ENCODE measurements at places on chromosomes 5 and 9. TPM values are rescaled to one million over a fixed set of nuclear protein-coding genes. Genes with fewer than 3 reads are reported as not detected.

The LIFR gene
- 16.8 TPM for polyA plus RNA-seq

The SEC24A gene
- 3.0 TPM for polyA plus RNA-seq

- no peak for DNase-seq
Observed at GRCh38 chr5:58793888-58794657, 211.2 kb downstream of the RAB3C start.

The PCDHB16 gene
- polyA plus RNA-seq = 1.3 TPM

The UBAC1 gene
- polyA plus RNA-seq = 83.3 TPM

DNA sequence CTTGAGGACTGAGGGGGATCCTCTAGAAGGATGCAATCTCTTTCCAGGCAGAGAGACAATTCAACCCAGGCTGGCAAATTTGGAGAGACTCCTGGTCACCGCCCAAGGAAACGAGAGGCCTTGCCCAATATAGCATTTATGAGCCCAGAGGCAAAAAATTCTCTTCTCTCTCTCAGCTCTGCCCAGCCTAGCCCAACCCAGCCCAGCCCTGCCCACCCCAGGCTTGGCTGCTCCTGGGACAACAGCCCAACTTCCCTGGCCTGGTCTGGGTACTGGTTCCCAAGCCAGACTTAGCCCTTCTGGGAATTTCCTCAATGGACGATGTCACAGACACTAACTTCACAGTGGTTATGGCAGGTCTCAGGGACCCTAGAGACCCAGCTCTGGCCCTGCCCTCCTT lies 116.5 kb downstream of the PSD2 start:
- no peak for DNase-seq

GRCh38 chr5:178545941-178546674 lies 44.1 kb downstream of the COL23A1 start:
- DNase-seq = no peak

The IL3 gene
- not detected for polyA plus RNA-seq

The CENPP gene
- polyA plus RNA-seq = 2.0 TPM

DNA sequence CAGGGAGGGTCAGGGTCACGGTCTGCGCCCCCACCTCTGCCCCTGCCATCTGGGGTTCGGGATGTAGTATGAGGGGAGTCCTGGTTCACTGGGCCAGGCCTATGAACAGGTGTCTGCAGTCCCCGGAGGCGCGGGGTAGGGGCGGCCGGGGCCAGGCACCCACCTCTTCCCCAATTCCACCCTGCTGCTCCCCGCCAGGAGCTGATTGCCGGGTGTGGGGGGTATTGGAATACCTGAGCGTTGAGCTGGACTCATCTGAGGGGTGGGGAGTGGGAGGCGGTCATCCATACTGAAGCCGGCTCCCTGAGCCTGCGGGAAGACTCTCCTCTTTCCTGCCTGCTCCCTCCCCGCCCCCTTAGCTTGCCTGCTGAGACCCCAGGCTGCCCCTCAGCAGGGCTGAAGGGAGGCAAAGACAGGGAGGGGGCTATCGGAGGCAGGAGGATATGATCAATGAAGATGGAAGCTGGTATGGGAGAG lies 679 bp downstream of the SLC6A7 start:
- DNase-seq = no peak

- DNase-seq = no peak
Observed at GRCh38 chr9:95073042-95073607, 244.4 kb downstream of the FANCC start.

DNA sequence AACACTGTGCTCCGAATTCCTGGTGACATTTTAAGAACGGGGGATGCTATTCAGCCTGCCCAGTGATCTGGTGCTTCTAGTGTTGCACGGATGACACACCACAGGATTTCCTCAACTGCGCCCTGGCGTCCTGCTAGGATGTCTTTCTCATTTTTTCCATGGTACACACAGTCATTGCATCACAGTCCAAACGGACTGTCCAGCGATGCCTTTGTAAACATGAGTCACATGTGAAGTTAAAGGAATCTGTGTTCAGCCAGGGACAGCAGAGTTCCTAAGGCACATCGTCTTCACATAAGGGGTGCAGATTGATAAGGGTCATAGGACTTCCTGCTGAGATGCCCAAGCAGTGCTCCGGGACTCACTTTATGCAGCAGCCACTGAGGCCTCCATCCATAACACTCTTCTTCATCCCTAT lies 9.3 kb upstream of the PTPN3 start:
- DNase-seq = no peak

The SLC24A2 gene
- polyA plus RNA-seq = not detected
